ENCODE measurements at places on chromosomes 2 and 18. TPM values are rescaled to one million over a fixed set of nuclear protein-coding genes. Genes with fewer than 3 reads are reported as not detected.

SGPP2 gene
- total RNA-seq: 0.53 TPM

WDR54 gene
- total RNA-seq: 79.5 TPM

POTEC gene
- total RNA-seq: not detected

GLI2 gene
- total RNA-seq: 0.88 TPM

GAREM1 gene
- not detected for total RNA-seq

VIT gene
- not detected for total RNA-seq

APOB gene
- not detected for total RNA-seq

ERICH2 gene
- total RNA-seq: not detected

ELOA2 gene
- not detected for total RNA-seq

ALPI gene
- not detected for total RNA-seq

KHK gene
- total RNA-seq: 10.1 TPM

KYNU gene
- not detected for total RNA-seq

ZNF396 gene
- 1.3 TPM for total RNA-seq

SCYGR7 gene
- not detected for total RNA-seq

M1AP gene
- not detected for total RNA-seq

PPP1R1C gene
- total RNA-seq: not detected

FAP gene
- not detected for total RNA-seq

POTEI gene
- total RNA-seq: not detected

Measured in activated naive CD4-positive, alpha-beta T cell treated with anti-CD3 and anti-CD28 coated beads, Interleukin-2, amount 10 ng/mL, durations not matched to agents 5 hours and 36 hours (primary cell).